Stimulated activated CD8-positive, alpha-beta memory T cell treated with anti-CD3 and anti-CD28 coated beads, Interleukin-4, amount 100 ng/mL, for 4 hours (primary cell): ENCODE measurements at places on chromosomes 16 and 17.

DNA sequence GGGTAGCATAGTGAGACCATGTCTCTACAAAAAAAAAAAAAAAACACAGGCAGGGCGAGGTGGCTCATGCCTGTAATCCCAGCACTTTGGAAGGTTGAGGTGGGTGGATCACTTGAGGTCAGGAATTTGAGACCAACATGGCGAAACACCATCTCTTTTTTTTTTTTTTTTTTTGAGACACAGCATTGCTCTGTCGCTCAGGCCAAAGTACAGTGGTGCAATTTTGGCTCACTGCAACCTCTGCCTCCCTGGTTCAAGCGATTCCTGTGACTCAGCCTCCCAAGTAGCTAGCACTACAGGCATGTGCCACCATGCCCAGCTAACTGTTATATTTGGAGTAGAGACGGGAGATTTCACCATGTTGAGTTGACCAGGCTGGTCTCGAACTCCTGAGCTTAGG is 5.1 kb downstream of the RAMP2 start:
- no peak for DNase-seq

- DNase-seq: no peak
These were observed 565 bp downstream of the WDR45B start for GRCh38 chr17:82647593-82648164.

DNA sequence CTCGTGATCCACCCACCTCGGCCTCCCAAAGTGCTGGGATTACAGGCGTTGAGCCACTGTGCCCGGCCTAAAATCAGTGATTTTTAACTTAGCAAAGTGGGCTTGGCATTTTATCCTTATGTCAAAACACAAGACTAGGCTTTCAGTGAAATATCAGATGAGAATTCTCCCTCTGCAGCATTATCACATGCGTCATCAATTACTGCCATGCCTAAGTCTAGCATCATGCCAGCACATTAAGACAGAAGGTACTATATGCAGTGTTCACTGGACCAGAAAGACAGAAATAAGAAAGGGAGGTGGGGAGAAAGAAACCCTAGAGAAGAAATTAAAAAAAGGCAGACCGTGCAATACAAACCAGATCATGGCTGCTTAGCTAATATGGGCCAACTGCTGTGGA is 29.8 kb downstream of the GPATCH8 start:
- DNase-seq: no peak

DNA sequence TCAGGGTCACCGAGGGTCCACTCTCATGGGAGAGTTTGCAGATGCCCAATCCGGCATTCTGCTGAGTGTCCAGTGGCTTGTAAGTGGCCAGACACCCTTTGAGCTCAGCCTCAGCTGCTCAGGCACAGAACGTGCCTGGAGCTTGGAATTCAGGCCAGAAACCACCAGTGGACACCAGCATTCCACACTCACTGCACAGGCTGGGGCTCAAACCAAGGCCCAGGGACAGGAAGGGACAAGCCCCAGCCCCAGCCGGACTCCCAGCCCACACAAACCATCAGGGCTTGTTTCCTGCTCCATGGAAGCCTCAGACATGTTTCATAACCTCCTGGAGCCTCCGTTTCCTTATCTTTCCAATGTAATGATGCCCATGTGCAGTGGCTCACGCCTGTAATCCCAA is 5.0 kb upstream of the NPRL3 start:
- no peak for DNase-seq

DNA sequence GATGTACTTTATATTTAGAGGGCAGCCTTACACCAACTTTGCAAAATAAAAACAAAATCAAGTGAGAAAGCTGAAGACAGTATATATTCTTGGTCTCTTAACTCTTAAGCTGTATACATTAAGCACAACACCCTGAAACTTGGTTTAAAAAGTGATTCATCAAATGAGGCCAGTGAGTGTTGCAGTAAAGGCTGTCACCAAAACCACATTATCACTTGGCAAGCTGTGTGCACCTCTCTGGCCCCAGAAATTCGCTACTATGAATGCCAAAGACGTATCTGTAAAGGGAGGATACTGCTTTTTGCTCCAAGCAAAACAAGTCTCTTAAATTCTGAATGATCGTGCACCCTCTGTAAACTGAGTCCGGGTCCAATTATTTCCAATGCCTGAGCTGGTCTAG is 163.9 kb downstream of the ZFHX3 start:
- DNase-seq: no peak

DNA sequence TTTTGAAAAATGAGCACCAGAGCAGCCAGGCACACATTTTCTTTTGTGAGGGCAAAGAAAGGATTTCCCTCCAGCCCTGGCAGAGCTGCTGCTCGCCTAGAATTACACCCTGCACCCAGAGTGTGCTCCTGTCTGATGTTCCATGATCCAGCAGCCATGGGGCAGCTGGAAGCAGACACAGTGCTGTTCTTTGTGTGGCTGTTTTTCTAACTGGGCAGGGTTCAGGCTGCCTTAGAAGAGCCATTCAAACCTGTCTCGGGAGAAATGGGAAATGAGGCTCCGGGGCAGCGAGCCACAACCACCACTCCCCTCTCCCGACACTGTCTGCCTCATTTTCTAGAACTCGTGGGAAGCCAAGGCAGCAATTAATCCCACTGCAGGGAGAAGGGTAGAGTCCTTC is 28.9 kb downstream of the LITAF start:
- DNase-seq: no peak

DNA sequence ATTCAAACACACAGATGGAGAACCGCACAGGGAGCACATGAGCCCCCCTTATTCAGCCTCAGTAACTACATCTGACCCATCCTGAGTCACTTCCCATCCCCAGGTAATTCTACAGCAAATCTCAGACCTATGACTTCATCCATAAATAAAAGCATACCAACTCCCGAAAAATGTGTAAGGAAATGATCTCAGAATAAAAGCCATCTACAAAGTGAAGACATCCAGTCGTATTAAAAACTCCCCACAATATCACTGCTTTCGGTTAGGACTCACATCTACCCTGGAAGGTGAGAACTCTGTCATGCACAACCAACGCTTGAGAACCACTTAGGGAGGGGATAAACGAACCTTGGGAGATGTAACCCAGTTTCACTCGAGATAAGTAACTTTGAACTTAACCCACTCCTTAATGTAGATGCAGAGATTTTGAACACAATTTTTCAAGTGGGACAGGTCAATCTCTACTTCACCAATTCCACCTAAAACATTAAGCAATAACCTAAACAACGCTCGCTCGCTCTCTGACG is 1.3 kb downstream of the USP36 start:
- no peak for DNase-seq

DNA sequence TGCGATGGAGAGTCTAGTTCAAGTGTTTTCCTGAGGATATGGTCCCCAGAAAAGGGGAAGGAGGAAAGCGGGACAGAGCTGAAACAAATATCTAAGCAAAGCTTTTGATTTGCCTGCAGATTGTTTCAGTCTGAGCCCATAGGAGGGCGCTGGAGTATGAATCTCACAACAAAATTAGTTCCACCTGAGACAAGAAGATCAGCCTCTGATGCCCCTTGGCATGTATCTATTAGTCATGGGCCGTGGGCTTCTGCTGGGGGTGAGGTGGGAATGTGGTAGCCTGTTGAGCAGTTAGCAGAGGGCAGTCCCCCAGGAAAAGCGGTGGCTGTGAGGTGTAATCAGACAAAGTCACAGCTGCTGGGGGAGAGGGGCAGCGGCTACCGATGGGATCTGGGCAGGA is 446.9 kb downstream of the CA10 start:
- no peak for DNase-seq

GRCh38 chr16:56363781-56364565 is 61.4 kb downstream of the AMFR start:
- DNase-seq: no peak

DNA sequence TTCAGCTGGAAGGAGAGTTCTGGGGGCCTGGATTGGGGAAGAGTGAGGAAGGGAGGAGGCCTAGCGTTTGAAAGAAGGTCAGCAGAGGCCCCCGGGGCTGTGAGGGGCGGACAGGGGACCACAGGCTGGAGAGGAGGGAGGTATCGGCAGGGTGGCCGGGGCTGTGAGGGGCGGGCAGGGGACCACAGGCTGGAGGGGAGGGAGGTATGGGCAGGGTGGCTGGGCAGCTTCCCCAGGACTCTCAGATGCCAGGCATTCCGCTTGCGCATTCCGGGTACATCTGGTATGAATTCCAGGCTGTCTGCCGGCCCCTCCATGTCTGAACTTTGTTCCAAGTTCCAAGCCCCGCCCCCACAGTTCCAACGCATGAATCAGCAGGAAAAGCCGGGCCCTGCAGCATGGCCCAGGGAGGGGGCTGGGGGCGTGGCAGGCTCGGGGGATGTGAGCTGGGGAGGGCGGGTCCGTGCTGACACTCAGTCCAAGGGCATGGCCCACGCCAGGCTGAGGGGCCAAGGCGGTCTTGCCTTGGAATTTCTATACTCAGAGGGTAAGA is 4.3 kb upstream of the TLCD2 start:
- peak; percentile 22 for DNase-seq

- no peak for DNase-seq
These were observed 323.0 kb downstream of the CBLN1 start for GRCh38 chr16:48958681-48959080.

- no peak for DNase-seq
These were observed 60.9 kb upstream of the TNRC6A start for GRCh38 chr16:24668481-24669061.

GRCh38 chr17:80476877-80477646 is 655 bp upstream of the NPTX1 start:
- DNase-seq: no peak

DNA sequence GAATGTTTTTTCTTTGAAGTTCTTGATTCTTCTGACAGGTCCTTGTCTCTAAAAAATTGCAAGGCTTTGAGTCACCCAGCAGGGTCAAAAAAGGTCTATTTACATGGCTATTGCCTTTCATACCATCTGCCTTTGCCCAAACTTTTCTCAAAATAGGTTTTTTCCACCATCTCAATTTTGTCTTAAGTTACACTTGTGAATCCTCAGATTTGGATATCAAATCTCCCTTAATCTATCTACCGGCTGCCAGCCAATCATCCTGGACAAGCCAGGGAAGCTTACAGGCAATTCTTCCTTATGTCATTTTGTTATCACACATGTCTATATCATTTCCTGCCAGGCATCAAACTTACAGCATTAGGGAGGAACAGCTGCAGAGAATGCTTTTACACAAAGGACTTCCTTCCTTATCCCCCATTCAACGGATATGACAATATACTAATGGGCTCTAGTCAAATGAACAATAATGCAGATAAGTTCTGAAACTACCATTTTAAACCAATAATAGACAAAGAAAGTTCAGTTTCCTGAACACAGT is 104.1 kb upstream of the CORO6 start:
- no peak for DNase-seq

- no peak for DNase-seq
These were observed 4.4 kb downstream of the TBX6 start for GRCh38 chr16:30087181-30087898.

DNA sequence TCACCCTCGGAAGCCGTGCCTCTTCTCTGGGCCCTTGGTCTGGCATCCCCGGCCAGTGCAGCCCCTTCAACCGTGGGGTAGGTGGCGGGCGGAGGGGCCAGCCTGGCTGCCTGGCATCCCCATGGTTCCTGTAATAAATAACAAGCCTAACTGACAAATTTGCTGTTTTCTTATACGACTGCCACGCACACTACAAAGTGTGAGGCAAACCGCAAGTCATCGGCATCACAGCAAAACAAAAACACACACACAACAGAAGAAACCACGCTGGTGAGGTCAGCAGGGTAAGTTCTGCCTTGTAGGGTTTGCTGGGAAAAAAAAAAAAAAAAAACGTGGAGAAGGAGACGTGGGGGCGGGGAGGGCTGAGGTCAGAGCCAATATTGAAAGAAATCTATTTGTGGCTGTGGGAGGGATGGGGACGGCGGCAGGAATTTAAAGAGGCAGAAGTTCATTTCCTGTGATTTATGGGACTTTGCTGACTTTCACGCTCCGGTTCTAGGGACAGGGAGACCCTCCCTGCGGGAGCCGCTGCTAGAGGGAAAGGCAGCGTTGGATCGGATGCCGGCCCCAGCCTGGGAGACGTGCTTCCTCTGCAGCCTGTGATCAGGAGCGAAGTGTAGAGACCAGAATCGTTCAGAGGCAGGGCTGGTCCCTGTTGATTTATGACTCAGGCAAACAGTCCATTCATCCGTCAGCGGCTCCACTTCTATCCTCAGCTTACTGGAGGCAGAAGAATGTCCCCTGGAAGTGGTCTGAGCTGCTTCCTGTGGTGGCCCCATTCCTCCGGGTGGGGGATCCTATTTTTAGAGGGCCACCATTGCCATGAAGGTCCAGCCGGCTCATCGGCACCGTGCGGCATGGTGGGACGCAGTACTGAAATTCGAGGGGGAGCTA is 162.8 kb downstream of the FOXL1 start:
- no peak for DNase-seq

DNA sequence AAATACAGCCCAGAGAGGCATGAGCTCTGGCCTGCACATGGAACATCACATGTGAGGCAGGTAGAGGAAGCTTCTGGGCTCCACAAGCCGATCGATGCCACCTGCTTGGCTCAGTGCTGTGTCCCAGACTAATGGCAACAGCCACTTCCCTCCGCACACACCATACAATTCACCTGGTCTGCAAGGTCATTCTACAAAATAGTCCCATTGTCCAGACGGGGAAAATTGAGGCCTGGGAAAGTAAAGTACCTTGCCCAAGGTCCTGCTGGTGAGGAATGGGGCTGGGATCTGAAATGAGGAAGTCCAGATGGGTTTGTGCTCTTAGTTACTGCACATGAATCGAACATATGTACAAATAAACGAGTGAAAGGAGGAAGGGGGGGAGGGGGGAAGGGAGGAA is 88.0 kb downstream of the LITAF start:
- DNase-seq: no peak

GRCh38 chr17:50146927-50147665 is 3.4 kb downstream of the PPP1R9B start:
- DNase-seq: no peak

DNA sequence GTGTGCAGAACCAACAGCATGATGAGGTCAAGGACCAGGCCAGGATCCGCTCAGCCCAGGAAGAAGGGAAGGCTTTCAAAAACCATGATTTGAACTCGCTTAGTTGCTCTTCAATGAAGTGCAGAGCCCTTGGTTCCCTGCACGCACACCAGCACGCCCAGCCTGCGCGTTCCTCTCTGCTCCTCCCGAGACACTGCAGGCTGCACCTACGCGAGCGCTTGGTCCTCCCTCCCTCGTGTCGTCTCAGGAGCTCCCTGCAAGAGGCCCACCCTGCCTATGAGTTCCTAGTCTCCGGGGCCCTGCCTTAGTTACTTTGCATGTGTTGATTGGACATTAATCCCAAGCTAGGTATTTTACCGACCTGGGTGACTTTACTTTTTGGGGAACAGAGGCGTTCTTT is 132.9 kb upstream of the TNRC6C start:
- no peak for DNase-seq

DNA sequence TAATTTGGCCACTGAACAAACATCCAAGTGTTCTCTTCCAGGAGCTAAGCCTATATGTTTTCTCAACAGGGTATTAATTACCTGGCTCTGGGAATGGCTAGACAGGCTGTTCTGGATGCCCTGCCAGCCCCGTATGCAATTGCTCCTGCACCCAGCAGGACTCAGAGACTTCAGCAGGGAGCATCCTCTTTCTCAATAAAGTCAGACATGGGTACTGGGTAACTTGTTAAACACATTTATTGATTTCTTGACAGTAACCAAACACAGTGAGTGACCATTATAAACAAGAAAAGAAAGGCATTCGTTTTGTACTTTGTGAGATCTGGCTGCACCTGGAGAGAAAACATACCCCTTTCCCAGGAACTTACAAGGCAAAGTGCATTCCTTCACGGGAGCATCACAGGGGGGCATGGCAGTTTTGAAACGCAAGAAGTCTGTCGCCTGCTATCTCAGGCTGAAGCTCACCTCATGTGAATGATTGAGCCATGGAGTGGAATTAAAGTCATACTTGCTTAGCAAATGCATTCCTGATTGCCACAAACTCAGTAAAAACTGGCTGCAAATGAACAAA is 369.8 kb downstream of the UTP18 start:
- no peak for DNase-seq
